ENCODE measurements at places on chromosomes 2 and 18.
A peak's percentile ranks its signal among the peaks of the same experiment; 100 is the strongest.

DNA sequence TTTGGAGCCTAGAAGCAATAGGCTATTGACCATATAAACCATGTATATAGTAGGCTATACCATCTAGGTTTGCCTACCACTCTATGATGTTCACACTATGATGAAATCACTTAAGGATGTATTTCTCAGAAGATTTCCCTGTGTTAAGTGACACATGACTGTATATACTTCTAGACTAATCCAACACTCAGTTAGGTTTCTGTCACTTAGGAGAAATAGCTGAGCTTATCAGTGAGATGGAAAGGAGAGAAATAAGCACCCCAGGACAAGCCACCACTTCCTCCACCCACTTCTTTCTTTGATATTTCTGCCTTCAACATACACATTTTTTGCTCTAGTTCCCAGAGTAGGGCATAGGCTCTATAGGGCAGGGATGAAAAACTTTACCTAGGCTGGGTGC is 7.8 kb downstream of the PECR start:
- no peak for DNase-seq

DNA sequence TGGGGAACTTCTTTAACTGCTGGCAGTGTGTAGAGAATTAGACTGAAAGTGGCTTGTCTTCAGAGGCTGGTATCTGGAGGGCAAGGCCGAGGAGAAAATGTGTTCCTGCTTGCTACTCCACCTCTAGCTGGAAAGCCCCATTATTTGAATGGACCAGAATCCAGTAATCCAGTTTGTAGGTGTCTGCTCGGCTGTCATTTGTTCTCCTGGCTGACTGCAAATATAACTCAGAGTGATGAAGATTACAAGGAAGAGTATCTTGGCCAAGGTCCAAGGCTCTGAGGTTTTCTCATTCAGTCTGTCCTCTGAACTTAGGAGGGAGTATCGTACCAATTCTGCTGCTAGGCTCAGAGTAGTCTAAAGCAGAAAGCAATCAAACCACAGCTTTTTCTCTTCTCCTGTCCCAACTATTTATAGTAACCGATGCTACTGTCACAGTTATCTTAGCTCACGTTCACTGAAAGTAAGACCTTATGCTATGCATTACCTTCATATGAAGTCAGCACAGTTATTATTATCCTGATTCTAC is 228.6 kb downstream of the SETBP1 start:
- DNase-seq: no peak

DNA sequence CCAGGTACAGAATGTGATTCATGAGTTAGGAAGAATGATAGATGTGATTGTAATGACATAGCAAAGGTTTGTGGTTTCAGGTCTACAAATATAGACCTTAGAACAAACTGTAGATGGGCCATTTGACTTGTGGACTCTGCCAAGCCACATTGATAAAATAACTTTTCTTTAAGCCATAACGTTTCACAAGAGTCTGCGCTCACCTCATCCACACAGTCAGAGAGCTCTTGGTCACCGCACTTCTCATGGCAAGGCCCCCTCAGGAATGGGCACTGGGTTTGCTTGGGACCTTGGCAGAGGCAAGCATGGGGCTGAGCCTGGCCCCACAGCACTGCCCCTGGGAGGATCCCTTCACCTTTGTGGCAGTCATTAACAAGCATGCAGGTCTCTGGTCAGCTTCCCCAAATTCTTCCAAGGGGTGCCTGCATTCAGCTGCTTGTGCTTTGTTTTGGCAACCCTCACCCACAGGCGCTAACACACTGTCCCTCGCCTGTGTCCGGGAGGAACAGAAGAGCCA is 14.0 kb downstream of the ARMC9 start:
- DNase-seq: no peak

GRCh38 chr2:190791347-190791975 is 89.2 kb upstream of the GLS start:
- DNase-seq: no peak

GRCh38 chr18:26383454-26384270 is 157.4 kb downstream of the TAF4B start:
- no peak for DNase-seq

- no peak for DNase-seq
Observed at GRCh38 chr2:102788885-102789260, 27.0 kb downstream of the TMEM182 start.

DNA sequence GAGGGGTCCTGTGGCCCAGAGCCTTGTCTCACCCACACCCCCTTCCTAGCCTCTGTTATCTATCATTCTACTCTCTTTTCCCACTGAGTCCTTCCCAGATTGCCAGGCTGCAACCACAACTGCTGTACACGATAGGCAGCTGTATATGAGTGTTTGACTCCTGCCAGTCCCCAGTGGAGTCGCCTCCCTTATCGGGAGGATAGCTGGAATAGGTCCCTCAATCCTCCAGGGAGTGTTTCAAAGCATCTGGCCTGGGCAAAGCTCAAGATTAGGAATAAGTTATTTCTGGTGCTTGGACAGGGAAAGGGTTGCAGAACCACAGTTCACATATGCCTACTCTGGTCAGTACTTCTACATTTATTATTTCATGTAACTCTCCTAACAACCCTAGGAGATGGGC is 4.8 kb downstream of the MSGN1 start:
- DNase-seq: no peak

DNA sequence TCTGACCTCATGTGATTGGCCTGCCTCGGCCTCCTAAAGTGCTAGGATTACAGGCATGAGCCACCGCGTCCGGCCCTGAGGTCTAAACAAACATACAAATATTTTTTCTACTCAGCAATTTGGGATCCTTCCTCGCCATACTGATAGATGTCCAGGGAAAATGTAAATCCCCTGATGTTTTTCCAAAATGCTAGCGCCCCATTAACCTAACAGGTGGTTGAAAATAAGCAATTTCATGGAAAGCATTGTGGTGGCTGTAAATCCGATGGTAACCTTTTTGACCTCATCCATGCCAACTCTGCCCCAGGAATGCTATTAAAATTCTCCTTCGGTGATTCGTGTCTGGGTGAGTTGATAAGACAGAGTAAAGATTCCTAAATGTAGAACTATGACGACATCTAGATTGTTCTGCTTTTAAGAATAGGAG is 19.3 kb downstream of the GEMIN6 start:
- DNase-seq: no peak

GRCh38 chr2:240688553-240688919 is 3.1 kb upstream of the AQP12A start:
- DNase-seq: no peak

GRCh38 chr2:68637047-68637446 is 6.3 kb upstream of the PROKR1 start:
- DNase-seq: no peak

GRCh38 chr18:54260396-54261072 is 8.8 kb upstream of the POLI start:
- DNase-seq: no peak

GRCh38 chr2:98093611-98094010 is 6.6 kb downstream of the VWA3B start:
- DNase-seq: no peak

DNA sequence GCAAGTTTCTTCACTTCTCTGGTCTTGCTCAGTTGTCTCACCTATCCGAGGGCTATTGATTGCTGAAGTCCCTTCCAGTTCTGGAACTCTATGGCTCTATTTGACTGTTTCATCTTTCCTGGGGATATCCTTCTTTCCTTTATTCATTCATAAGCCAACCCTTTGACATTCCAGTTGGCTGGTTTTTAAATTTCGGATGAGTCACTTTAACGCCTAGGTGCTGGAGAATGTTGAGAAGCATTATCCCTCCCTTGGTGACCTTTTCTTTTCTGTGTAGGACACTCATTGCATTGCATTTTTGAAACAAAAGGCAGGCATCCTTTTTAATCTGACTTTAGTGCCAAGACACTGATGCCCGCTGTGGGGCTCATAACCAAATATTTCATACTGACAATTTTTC is 307.1 kb downstream of the TSN start:
- DNase-seq: no peak

GRCh38 chr2:224263571-224264043 is 138.3 kb downstream of the FAM124B start:
- peak; percentile 64 for DNase-seq

GRCh38 chr18:74006143-74006542 is 141.5 kb downstream of the FBXO15 start:
- DNase-seq: no peak

DNA sequence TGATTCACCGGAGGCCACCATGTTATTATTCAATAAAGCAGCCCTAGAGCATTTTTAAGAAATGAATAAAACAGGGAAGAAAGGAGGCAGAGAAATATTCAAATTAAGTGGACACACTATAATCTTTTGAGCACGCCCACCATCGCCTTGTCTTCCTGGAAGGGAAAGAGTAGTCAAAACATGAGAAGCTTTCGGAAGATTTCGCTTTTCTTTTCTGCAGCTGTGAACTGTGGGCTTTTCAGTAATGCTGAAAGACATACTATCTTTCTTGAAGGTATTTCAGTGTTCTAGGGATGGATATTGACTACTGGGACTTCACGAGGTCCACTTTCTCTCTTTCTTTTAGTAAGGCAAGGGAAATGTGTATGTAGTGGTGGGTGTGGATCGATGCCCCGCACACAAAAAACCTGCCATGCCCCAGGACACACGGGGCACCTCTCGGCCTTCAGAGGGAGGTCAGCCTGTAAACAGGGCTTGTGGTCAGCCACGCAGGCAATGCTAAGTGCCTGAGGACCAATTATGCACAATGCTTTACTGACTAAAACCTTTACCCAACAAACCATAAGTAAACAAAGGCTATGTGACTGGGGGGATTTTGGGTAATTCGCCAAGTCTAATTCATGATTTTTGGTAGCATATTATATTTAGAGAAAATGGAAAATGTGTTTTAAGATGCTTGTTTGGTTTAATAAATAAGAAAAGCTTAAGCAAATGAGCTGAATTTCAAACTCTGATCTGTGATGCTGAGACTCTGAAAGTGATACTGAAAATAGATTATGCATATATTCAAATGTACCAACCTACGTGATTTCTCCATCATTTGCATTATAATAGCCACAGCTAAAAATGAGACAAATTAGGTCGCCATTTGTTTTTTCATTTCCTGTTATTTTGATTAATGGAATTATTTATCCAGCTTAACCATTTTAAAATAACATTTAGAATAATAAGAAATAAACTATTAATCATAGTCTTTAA is 130.5 kb downstream of the ZNF516 start:
- DNase-seq: no peak

DNA sequence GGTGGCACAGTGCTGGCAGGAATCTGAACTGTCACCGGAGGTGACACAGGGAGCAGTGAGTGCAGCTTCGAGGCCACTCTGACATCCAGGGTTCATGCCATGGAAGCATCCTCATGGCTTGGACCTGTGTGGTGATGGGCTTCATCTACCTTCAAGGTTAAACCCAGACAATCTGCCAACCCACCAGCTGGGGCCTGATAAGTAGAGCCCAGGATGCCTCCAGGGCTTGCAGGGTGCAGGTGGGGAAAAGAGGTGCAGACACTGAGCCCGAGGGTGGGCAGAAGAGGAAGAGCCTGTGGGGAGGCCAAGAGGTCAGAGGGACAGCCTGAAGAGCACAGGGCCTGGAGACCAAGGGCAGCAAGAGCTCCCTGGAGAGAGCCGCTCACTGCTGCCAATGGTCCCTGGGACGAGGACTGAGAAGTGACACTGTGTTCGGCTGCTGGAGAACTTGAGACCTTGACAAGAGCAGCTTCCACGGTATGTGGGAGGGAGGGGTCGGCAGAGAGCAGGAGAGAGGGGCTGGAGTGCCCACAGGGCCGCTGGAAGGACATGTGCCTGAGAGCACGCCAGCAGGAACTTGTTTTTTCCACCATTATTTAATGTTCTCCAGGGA is 8.1 kb upstream of the HES6 start:
- no peak for DNase-seq

- no peak for DNase-seq
Observed at GRCh38 chr18:12043811-12044210, 49.8 kb upstream of the ANKRD62 start.

GRCh38 chr2:27752551-27753237 is 18.8 kb upstream of the MRPL33 start:
- DNase-seq: no peak

GRCh38 chr2:2901384-2902345 is 476.0 kb downstream of the EIPR1 start:
- DNase-seq: no peak

DNA sequence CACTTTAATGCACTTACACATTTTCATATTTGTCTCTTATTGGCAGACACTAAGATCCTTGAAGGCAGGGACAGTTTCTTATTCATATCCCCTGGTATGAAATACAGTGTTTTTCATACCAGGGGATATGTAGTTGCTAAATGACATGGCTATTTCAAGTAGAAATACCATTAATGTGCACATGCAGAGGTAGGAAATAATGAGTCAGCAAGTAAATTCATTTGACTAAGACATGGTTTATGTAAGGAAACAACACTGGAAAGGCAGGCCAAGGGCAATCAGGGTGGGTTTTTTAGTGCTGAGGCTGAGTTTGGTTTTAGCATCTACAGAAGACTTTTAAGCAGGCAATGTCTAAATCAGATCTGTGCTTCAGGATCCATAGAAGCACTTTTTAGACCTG is 155.9 kb downstream of the WDPCP start:
- DNase-seq: no peak

GRCh38 chr2:230940471-230940815 is 15.4 kb upstream of the GPR55 start:
- no peak for DNase-seq

- no peak for DNase-seq
Observed at GRCh38 chr2:191845248-191845715, 1.6 kb downstream of the CAVIN2 start.

DNA sequence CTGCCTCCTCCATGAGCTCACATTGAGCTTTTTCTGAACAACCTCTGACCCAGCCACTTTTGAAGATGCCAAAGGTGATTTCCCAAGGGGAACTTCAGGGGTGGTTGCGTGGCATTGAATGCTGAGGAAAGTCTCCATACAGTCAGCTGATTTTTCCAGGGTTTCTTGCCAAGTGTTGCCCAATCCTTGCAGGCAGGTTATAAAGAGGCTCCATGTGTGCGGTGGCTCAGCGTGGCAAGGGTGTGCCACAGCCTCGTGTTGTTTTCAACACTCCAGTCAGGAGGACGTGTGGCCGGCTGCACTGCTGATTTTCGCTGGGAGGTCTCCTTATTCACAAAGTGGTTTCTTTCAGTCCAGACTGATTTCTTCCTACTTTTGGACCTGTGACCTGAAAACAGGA is 81.4 kb upstream of the GATA6 start:
- DNase-seq: no peak

DNA sequence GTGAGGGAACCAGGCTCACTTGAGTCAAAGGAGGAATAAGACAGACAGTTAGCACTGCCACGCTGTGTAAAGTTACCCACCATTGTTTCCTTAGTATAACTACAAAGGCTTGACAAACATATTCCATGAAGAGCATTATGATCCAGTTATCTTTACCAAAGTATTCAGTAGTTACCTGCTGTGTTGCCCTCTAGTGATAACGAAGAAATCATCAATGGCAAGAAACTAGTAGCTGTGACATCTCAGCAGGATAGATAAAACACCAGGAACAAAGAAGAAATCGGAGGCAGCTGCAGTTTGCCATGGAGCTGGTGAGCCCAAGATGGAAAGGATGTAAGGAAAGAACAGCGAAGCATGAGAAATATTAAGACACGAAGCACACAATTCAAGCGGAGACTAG is 215.3 kb upstream of the FSHR start:
- no peak for DNase-seq
